ENCODE measurements at places on chromosomes 13 and 19. TPM values are rescaled to one million over a fixed set of nuclear protein-coding genes. Genes with fewer than 3 reads are reported as not detected.

TMED1 gene
- total RNA-seq, result 20.4 TPM

ZNF613 gene
- total RNA-seq, result 4.2 TPM

MADCAM1 gene
- total RNA-seq, result 0.49 TPM

SOX1 gene
- not detected for total RNA-seq

METTL21C gene
- not detected for total RNA-seq

SYNGR4 gene
- not detected for total RNA-seq

C1QTNF9B gene
- total RNA-seq, result not detected

PCDH17 gene
- 10.1 TPM for total RNA-seq

IZUMO1 gene
- total RNA-seq, result 2.2 TPM

MICU2 gene
- 61.9 TPM for total RNA-seq

RNF113B gene
- not detected for total RNA-seq

GSX1 gene
- not detected for total RNA-seq

TRAPPC5 gene
- 87.2 TPM for total RNA-seq

CAMSAP3 gene
- 12.8 TPM for total RNA-seq

ACP7 gene
- total RNA-seq, result not detected

GJA3 gene
- total RNA-seq, result not detected

RELB gene
- total RNA-seq, result 2.9 TPM

CEACAM4 gene
- total RNA-seq, result not detected

IFI30 gene
- 43.7 TPM for total RNA-seq

GNG8 gene
- not detected for total RNA-seq

TEX29 gene
- total RNA-seq, result 2.9 TPM

FFAR2 gene
- not detected for total RNA-seq

All from vagina (tissue), 2 donors.